Hematopoietic multipotent progenitor cell treated with erythropoietin and hydrocortisone succinate and interleukin-3 and kit ligand, for 17 days (in vitro differentiated cells): ENCODE measurements at places on chromosomes 5 and 9.

DNA sequence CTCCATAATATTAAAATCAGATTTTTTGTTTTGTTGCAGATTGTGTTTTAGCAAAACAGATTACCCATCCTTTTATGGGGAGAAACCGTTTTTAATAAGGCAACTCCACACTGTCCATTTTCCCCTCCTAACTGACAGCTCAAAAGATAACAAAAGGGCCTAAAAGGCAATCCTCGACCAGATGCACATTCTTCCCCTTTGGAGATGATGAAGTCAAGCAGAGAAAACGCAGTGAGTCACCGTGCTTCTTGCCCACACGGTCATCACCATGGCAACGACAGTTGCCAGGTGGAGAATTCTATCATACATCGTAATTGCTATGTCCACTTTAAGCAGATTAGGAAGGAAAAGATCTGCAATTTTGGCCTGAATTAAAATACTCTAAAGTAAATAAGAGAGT, 96.4 kb downstream of the DIRAS2 start:
- DNase-seq, result no peak

DNA sequence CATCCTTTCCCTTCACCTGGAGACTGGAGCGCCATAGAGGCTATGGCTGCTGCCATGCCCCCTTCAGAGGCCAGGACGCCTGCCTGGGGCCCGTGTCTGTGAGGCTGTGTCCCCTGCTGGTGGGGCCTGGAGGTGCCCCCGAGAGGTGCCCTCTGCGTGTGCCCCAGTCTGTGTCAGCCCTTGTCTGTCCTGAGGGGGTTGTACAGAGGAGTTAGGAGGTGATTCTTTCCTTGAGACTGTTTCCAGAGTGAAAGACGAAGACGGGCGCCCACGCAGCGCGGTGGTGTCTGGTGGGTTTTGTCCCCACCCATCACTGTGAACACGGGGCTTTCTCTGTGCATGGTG, 24.6 kb downstream of the TRAF2 start:
- DNase-seq, result no peak

DNA sequence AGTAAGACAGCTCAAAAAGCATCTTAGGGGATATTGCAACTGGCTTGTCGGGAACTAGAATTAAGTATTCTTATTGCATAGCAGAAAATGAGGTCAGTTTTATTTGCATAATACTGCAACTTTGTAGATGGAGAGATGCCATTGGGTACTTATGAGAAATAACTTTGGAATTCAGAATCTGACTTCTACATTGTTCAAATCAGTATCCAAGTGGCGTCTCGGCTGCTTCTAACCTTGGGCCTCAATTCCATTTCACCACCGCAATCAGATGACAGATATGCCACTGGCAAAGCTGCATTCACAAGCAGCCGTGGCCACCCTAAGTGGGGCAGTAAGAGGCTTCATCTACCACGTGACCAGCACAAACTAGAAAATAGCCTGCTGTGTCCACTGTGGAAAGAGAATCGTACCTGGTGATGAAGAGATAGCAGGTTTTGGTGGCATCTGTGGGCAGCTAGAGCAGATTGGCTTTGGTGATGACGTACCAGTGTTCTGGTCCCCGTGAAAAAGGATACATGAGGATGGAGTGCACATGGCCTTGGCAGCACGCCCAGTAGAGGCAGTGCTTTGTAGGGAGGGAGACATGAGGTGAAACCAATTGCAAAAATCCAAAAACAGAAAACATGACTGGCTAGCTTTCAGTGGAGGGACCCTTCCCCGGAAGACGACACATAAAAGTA, 116.6 kb downstream of the KLHL3 start:
- DNase-seq, result no peak

DNA sequence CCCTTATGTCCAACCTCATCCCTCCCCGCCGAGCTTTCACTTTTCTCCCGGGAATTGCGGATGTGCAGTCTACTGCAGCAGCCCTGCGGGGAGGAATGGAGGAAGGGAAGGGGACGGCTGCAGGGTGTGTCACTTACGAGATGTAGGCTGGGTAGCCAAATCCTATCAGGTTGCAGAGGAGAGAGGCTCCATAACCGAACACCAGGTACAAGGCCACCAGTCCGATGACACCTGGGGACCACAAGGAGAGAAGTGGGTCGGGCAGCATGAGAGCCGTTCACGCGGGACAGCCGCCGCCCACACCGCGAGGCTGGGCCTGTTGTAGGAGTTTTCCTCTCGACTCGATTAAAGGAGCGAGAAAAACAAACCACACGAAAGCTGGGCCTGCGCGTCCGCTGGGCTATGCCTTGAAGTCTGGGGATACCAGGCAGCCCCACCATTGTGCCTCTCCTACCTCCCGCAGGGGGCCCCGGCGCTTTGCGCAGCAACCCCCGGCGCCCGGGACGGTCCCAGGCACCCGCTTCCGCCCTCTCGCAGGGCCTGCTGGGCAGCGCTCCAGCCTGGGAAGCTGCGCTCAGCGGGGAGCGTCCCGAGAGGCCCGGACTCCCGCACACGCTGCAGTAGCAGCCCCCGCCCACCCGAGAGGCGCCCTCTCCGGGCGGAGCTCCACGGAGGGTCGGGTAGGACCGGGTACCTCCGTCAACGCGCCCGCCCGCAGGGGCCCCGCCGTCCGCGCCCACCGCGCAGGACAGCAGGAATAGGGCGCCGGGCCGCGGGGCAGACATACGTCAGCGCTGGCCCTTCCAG, 798 bp downstream of the REEP5 start:
- DNase-seq, result peak; percentile 55

- DNase-seq, result no peak
Measured at GRCh38 chr9:129141066-129142041, 30.1 kb downstream of the PTPA start.

- DNase-seq, result no peak
Measured at GRCh38 chr5:6397536-6398269, 19.4 kb upstream of the MED10 start.

DNA sequence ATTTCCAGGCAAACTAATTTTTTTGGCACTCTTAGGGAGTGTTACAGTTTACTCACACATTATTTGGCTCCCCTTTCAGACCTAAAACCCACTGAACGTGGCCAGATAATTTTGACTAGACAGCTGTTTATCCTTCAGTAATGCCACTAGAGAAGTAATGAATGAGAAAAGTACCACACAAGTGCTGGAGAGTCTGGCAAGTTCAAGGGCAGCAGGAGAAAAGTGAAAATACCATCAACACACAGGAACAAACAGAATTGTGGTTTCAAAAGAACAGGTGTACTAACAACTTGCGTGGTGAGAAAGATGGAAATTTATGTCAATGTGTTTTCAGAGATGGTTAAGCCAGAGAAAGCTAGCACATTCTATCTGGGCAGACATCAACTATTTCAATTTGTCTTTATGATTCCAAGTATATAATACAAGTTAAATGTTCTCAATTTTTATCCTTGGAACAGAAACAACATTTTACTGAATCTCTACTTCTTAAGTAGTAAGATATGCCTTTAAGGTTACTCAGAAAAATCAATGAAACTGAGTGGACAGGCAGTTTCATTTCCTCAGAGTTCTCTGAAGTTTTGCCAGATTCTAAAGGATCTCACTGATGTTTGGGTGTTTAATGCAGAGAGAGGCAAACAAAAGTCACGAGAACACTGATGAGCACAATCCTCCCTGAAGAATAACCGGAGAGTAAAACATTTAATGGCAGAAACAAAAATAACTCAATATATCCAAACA, 91.0 kb downstream of the ARSB start:
- DNase-seq, result no peak

DNA sequence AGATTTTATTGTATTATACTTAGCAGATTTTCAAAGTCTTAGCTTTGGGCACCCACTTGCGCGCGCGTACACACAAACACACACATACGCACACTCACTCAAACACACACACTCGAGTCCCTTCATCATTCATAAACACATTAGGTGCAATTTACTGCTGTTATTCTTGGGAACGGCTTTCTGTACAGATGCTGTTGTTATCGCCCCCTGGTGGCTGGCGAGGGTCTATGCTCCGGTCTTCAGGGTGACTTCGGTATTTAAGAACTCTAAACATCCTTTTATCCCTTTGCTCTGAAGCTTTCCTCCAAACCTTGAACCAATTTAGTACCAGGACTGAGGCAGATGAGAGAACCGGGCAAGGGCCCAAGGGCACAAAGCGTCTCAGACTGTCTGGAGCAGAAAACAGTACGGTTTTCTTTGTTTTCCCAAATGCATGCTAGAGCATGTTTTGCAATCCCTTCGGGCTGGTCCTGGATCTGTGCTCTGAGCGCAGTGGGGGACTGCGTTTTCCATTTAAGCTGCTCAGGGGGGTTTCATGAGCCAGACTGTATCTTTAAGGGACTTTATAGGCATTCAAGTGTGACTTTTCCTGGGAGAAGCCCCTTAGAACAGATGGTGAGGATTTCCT, 1.7 kb upstream of the SLIT3 start:
- DNase-seq, result peak; percentile 71

DNA sequence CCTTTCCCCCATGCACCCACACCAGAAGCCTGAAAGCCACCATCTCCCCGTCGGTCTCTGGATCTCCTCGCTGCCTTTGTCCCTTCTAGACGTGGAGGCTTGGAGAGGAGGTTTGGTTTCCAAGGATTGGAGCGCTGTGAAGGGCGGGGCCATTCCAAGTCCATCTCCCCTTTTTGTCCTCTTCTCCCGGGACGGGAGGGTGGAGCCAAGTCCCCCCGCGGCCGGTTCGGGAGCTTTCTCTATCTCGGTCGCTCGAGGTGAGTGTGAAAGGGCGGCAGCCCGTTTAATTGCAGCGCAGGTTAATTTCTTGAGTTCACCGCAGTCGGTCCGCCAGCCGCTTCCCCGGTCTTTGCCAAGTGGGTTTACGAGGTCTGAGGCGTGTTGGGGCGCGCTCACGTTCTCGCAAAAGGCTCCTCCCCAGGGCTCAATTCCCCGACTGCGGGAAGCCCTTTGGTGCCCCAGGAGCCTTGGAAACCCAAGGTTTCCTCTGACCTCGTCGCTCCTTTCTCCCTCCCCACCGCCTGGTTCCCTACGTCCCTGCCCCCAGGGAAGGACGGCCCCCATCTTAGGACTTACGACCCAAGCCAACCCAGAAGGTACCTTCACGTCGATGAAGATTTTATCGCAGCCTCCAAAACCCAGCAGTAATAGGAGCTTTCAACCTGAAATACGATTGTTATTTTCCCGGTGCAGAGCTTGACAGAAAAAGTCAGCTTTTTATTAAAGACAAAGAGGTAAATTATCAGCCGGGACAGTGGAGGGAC, 2.8 kb upstream of the ZNF462 start:
- no peak for DNase-seq

DNA sequence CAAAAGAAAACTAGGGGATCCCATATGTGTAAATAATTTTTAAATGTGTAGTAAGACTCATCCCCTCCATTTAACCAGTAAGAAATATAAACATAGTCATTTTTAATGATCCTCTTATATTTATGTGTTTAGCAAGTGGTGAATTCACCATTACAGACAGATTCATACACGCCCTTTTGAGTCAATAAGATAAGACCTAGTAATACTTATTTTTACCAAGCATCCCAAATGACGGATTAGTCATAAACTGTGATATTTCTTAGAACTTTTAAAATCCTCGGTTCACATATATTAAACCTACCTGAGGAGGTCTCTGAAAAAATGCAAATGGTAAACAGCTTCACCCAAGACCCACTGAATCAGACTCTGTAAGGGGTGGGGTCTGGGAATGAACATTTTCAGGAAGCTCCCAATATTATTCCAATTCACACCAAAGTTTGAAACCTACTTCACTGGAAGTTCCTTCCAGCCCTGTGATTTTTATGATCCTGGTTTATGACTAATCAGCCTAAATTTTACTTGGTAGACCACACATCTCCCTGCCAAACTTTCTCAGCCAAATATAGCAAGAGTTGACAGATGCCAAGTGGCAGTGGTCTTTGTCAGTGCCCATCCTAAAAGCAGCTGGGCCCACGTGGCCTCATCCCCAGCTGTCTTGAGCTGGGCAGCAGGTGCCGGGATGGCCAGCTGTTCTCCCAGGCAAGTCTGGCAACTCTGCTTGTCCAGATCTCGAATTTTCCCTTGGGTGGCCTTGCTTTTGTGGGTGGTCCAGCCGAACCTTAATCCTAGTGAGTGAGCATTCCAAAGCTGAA, 559.0 kb upstream of the RGMB start:
- DNase-seq, result no peak

GRCh38 chr5:27571681-27572080, 533.3 kb upstream of the CDH9 start:
- DNase-seq, result no peak

- no peak for DNase-seq
Measured at GRCh38 chr9:77883846-77884771, 147.5 kb downstream of the GNAQ start.

DNA sequence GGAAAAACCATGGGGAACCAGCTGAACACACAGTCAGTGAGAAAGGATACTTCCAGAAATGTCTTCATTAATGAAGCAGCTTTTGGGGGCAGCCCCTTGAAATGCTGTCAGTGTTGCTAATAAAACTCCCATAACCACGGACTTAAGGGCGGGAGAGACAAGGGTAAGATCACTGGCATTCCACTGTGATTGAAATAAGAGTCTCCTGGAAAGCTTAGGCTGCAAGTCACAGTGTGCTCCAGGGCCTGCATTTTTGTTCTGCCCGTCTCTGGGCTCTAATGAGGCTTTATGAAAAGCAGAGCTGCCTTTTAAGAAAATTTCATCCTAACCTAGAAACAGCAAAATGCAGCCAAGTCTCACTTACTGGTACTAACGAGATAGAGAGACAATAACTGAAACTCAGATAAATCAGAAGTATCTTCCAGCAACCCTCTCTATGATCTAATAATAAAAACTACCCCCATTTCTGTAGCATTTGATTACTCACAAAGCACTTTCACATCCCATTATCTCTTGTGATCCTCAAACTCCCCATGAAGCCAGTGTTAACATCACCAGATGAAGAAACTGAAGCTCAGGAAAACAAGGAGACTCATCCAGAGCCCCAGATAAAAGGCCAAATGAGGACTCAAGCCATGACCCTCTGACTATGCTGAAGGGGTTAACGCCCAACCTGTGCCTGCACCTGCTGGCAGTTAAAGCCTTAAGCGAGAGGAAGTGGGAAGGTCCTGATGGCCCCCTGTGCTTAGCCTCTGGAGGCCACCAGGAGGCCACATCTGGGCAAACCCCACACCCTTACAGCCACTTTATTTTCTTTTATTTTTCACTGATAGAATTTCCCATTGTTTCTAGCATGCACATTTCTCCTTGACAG, 37.5 kb downstream of the SPOCK1 start:
- DNase-seq, result no peak

DNA sequence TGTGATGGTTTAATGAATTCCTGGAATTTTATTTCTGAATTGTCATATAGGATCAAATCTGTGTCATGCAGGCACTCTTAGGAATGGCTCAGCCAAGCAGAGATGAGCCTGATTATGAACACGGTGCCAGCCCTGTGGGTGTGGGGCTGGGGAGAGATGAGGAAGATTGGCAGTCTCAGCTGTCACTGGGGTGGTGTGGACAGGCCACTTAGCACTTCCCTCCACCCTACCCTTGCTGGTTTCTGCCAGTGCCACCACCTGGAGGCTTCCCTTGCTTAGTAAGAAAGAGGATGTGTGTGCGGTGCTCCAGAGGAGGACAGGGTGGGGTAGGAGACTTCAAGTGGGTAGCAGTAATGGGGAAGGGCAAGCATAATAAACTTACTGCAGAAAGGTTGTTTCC, 226.6 kb downstream of the CD180 start:
- no peak for DNase-seq

GRCh38 chr5:135194573-135195269, 160.7 kb upstream of the PITX1 start:
- DNase-seq, result no peak

GRCh38 chr5:100575815-100576214, 40.6 kb downstream of the FAM174A start:
- DNase-seq, result no peak

- no peak for DNase-seq
Measured at GRCh38 chr5:98309785-98310598, 463.5 kb upstream of the RGMB start.
